ENCODE measurements at places on chromosomes 16 and 17. TPM values are rescaled to one million over a fixed set of nuclear protein-coding genes. Genes with fewer than 3 reads are reported as not detected.
A peak's percentile ranks its signal among the peaks of the same experiment; 100 is the strongest.

DNA sequence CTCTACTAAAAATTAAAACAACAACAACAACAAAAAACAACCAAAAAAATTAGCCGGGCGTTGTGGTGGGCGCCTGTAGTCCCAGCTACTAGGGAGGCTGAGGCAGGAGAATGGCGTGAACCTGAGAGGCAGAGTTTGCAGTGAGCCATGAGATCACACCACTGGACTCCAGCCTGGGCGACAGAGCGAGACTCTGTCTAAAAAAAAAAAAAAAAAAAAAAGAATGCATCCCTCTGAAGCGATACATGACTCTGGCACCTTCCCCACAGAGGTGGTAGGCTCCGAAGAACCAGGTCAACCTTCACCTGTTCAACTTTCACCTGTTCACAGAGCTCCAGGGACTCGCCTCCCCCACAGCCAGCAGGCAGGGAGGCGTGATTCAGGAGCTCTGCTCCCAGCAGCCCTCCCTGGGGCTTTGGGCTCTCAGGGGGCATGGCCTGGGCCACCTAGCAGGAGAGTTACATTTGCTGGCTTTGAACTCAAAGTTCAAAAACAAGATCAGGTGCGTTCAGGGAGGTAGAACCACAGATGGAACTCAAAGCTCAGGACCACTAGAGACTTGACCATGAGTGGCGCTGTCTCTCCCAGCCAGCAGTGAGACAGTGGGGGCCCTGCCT is 5.6 kb downstream of the VAC14 start:
- no peak for DNase-seq

DNA sequence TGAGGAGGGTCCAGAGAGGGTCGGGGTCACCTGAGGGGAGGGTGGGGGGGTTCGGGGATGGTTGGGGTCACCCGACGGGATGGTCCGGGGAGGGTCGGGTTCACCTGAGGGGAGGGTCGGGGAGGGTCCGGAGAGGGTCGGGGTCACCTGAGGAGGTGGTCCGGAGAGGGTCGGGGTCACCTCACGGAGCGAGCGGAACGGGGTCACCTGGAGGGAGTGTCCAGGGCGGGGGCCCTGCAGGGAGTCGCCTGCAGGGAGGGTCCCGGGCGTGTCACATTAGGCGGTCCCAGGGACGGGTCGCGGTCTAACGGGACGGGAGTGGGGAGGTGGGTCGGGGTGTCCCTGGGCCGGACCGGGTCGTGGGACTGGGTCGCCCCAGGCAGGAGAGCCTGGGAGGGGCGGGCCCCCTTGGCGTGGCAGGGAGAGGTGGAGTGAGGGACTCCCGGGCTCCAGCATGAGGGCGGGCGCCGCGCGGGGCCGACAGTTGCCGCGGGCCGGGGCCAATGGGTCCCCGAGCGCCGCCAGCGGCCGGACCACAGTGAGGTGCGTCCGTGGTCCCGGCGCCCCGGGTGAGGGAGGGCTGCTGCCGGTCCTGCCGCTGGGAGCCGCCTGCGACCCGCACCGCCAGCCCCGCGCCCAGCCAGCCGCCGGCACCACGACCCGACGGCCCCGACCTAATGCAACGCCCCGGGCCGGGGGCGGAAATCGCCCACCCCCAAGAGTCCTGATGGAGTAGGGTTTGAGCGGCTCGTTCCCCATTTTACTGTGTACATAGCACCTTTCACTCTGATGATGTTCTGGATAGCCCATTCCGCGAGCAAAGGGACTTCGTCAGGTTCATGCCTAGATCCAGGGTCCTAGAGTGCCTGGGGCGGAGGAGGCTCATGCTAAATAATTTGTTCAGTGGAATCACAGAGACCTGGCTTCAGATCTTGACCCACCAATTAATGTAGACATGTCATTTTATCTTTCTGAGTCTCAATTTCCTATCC is 1.2 kb upstream of the ABCA3 start:
- no peak for DNase-seq

DNA sequence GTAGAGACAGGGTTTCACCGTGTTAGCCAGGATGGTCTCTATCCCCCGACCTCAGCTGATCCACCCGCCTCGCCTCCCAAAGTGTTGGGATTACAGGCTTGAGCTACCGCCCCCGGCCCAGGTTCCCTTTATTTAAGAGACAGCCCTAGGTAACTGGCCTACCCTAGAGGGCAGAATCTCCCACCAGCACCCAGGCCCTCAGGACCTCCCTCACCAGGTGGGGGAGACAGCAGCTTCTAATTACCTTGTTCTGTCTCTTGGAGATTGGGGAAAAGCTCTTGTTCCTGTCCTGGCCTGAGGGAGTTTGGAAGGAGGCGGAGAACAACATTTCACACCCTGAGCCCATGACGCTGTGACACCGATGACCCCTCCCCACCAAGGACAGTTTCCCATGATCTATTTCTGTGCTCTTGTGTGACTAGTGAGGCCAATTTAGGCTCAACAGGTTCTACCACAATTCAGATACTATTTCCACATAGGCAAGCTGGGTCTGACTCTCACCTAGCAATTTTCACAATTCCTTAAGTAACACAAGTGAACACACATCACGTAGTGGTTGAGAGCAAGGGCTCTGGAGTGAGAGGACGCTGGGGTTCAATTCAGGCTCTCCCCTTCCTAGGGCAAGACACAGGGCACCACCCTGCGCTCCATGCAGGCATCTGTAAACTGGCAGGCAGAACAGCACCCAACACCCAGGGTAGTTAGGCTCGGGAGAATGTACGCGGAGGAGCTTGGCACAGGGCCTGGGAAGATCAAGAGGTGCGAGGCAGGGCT is 20.4 kb downstream of the HDAC5 start:
- no peak for DNase-seq

- no peak for DNase-seq
Observed at GRCh38 chr16:53689636-53690035, 14.0 kb downstream of the RPGRIP1L start.

The HOXB5 gene
- 0.43 TPM for total RNA-seq

GRCh38 chr16:24969071-24969470 is 46.1 kb downstream of the ARHGAP17 start:
- DNase-seq: no peak

DNA sequence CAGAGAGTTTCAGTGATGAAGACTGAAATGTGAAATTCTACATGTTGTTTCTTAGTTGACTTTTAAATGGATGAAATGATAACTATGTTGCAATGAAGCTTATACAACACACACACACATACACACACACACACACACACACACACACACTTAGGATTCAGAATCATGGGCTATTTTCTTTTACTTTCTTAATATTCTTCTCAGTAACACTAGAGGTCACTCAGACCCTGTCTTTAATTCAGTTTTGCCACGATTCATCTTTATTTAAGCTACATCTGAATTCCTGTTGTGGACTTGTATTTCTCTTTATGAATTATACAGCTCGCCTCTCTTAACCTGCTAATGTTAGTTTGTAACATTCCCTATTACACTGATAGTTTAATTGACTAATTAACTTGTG is 109.6 kb upstream of the GOT2 start:
- peak; percentile 48 for DNase-seq

The GRN gene
- 134 TPM for total RNA-seq

DNA sequence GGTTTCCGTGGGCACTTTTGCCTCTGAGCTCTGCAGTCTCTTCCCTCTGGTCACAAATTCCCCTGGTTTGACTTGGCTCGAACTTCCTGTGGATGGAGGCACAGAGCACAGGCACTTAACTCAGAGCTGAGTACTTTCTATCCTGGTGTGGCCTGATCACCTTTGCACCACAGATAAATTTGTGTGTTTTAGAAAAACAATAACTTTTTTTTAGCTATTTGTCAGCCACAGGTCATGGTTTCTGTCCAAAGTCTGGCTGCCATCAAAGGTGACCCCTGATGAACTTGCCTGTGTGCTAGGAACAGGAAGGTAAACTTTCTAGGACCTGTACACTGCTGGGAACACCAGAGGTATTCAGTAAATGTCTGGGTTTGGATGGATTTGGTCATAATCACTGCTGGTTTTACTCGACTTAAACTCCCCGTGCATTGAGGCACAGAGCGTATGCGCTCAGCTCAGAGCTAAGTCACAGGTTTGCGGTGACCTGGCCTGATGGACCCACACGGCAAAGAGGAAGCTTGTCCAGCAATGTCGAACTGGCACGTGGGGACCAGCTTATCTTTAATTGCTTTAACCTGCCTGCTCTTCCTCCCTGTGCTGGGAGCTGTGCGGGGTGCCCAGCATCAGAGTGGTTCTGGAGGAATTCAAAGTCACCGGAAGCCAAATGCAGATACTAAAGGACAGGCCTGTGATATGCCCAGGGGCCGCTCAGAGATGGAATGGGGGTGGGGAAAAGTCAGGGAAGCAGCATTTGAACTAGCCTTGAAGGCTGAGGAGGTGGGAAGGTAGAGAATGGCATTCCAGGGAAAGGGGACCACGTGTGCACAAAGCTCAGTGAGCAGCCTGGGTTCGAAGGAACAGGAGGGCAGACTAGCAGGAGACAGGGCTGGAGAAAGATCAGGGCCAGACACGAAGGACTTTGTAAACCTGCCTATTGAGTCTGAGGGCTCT is 12.9 kb downstream of the SLC13A5 start:
- DNase-seq: no peak

GRCh38 chr17:18916816-18917500 is 35.0 kb upstream of the SLC5A10 start:
- DNase-seq: no peak

GRCh38 chr16:19118938-19119431 is 5.2 kb downstream of the ITPRIPL2 start:
- DNase-seq: peak; percentile 84

The KRT39 gene
- 0.18 TPM for total RNA-seq

The STH gene
- not detected for total RNA-seq
